ENCODE measurements at places on chromosomes 7 and 10.

DNA sequence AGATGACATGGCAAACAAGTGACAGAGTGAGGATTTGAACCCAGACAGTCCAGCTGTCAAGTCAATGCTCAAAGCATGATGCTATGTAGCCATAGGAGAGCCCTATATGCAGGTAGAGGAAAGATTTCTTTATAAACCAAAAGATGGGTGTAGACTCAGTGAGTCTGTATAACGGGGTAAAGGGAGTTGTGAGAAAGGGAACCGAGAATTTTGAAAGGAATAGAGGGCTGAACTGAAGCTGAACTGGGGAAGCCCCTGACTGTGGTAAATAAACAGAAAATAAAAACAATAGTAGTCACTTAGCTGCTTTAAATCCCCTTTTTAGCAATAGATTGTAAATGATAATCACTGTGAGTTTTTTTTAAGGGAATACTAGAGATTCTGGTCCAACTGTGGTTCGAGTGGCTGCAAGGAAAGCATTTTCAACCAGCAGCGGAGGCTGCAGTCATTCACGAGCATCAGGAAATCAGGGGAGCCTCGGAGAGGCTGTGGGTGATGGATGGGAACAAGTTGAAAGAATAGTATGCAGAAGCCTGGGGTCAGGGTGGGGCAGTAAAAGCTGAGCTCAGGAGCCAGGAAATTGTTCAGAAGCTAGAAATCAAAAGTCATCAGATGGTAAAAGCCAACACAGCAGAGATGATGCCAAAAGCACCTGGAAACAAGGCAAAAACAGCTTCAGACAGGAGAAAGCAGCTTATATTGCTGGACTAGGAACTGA lies 393.5 kb downstream of the GFRA1 start:
- no peaks in the 10 kb centered on the region for H3K4me1 ChIP-seq
- no peak for DNase-seq
- H3K36me3 ChIP-seq = no peaks in the 10 kb centered on the region
- H3K27me3 ChIP-seq = no peaks in the 10 kb centered on the region

- H3K36me3 ChIP-seq = no peaks in the 10 kb centered on the region
- no peak overlapping the region for H3K4me3 ChIP-seq
- H3K27me3 ChIP-seq = no peaks in the 10 kb centered on the region
- no peak for DNase-seq
- H3K27ac ChIP-seq = no peak overlapping the region
- no peaks in the 10 kb centered on the region for H3K4me1 ChIP-seq
Measured at GRCh38 chr7:154503962-154504550, 451.9 kb downstream of the DPP6 start.

GRCh38 chr7:114865564-114865963 lies 56.3 kb upstream of the MDFIC start:
- peak; percentile 41 for DNase-seq
- H3K4me3 ChIP-seq = no peak overlapping the region
- no peaks in the 10 kb centered on the region for H3K27me3 ChIP-seq
- H3K4me1 ChIP-seq = peaks cover 1% of the 10 kb centered on the region
- H3K36me3 ChIP-seq = no peaks in the 10 kb centered on the region

- peak overlapping the region; percentile 69 for H3K27ac ChIP-seq
- H3K4me3 ChIP-seq = peak overlapping the region; percentile 17
- DNase-seq = no peak
- peaks cover 57% of the 10 kb centered on the region for H3K36me3 ChIP-seq
- peaks cover 28% of the 10 kb centered on the region for H3K4me1 ChIP-seq
Measured at GRCh38 chr7:128322040-128322643, 21.6 kb downstream of the RBM28 start.

DNA sequence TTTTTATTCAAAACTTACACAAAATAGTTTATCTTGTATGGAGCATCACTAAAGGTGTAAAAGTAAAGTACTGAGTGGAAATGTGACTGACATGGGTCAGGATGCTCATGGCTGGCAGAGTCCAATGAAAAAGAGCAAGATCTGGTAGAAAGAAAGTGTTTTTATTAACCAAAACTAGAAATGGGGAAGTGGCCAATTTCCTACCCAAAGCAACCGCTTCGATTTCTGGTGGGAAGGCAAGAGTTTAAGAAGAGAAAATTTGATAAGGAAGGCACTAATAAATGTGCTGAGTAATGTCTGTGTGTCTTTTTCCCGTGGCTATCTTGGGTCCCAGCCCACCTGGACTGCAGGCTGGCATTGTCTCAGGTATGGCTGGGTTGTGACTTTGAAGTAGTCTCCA lies 277.7 kb downstream of the ANKRD7 start:
- no peaks in the 10 kb centered on the region for H3K27me3 ChIP-seq
- no peak overlapping the region for H3K27ac ChIP-seq
- H3K4me3 ChIP-seq = no peak overlapping the region
- no peaks in the 10 kb centered on the region for H3K36me3 ChIP-seq
- H3K4me1 ChIP-seq = no peaks in the 10 kb centered on the region
- no peak for DNase-seq

DNA sequence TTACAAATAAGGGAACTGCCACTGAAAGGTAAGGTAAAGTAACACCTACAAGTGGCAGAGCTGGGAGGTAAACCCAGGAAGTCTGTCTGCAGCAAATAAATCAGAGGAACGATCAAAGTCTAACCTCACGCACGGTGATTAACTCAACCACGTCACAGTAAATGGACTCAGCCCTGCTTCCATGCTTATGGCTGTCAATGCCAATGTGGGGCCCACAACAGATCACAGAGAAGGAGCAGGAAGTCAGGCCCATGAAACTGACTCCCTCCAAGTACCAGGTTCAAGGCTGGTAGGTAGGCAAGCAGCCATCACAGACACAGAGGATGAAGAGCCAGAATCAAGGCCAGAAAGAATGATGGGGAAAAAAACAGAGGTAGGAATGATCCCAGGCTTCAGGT lies 38.0 kb upstream of the ACSL5 start:
- H3K4me1 ChIP-seq = no peaks in the 10 kb centered on the region
- no peaks in the 10 kb centered on the region for H3K36me3 ChIP-seq
- peaks cover 12% of the 10 kb centered on the region for H3K27me3 ChIP-seq
- H3K27ac ChIP-seq = no peak overlapping the region
- DNase-seq = no peak

DNA sequence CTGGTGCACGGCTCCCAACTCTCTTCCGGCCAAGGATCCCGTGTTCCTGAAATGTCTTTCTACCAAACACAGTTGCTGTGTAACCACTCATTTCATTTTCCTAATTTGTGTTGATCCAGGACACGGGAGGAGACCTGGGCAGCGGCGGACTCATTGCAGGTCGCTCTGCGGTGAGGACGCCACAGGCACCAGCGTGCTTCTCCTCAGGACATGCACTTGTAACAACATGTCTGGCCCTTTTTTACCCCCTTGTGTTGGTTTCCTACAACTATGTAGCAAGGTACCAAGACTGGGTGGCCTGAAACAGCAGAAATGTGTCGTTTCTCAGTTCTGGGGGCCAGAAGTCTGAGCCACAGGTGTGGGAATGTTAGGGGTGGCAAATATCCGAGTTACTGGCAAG lies 18.2 kb downstream of the CALML5 start:
- DNase-seq = no peak
- no peaks in the 10 kb centered on the region for H3K27me3 ChIP-seq
- no peak overlapping the region for H3K27ac ChIP-seq
- no peaks in the 10 kb centered on the region for H3K4me1 ChIP-seq

- no peaks in the 10 kb centered on the region for H3K36me3 ChIP-seq
- H3K4me1 ChIP-seq = no peaks in the 10 kb centered on the region
- no peak for DNase-seq
- no peak overlapping the region for H3K4me3 ChIP-seq
- no peaks in the 10 kb centered on the region for H3K27me3 ChIP-seq
Measured at GRCh38 chr10:131075218-131075770, 236.2 kb downstream of the TCERG1L start.

DNA sequence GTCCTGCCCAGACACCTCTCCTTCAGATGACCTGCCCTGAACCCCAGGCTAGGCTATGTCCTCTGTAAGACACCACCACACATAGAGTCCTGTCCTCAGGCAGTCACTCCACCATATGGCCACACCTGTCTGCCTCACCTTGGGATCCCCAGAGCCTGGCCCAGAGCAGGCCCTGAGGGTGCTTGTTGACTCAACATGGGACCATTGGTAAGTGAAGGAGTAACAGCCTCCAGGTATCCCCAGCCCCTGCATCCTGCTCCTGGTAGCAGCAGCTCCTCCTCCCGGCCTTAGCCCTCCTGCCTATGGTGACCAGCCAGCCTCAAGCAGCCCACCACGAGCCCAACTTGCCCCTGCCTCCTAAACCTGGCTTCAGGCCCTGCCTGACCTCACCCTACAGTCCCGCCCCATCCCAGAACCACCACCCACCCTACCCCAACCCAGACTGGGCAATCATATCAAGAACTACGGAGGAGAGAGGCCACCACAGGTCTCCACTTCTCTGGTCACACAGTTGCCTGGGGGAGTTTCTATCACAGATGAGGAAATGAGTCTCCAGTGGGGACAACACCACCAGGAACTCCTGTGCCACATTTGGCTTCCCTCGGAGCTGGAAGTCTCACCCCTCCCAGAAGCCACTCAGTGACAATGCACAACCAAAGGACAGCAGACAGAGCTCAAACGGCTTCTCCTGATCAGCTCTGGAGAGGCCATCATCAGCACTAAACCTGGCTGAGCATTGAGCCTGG lies 136.6 kb downstream of the GRID1 start:
- no peak overlapping the region for H3K27ac ChIP-seq
- no peak overlapping the region for H3K4me3 ChIP-seq
- H3K4me1 ChIP-seq = no peaks in the 10 kb centered on the region

GRCh38 chr10:131080571-131080970 lies 230.9 kb downstream of the TCERG1L start:
- H3K4me3 ChIP-seq = no peak overlapping the region
- H3K27me3 ChIP-seq = peaks cover 2% of the 10 kb centered on the region
- H3K27ac ChIP-seq = no peak overlapping the region
- H3K4me1 ChIP-seq = peaks cover 9% of the 10 kb centered on the region
- DNase-seq = no peak

- H3K27me3 ChIP-seq = no peaks in the 10 kb centered on the region
- H3K4me3 ChIP-seq = no peak overlapping the region
- no peak overlapping the region for H3K27ac ChIP-seq
- no peaks in the 10 kb centered on the region for H3K4me1 ChIP-seq
- no peaks in the 10 kb centered on the region for H3K36me3 ChIP-seq
- no peak for DNase-seq
Measured at GRCh38 chr10:75358835-75359421, 42.6 kb downstream of the ZNF503 start.

GRCh38 chr10:88089498-88089897 lies 226.1 kb downstream of the PTEN start:
- peaks cover 6% of the 10 kb centered on the region for H3K36me3 ChIP-seq
- peaks cover 48% of the 10 kb centered on the region for H3K27me3 ChIP-seq
- peaks cover 34% of the 10 kb centered on the region for H3K4me1 ChIP-seq
- no peak for DNase-seq
- no peak overlapping the region for H3K27ac ChIP-seq
- no peak overlapping the region for H3K4me3 ChIP-seq

- H3K36me3 ChIP-seq = no peaks in the 10 kb centered on the region
- no peaks in the 10 kb centered on the region for H3K27me3 ChIP-seq
- H3K27ac ChIP-seq = no peak overlapping the region
- H3K4me3 ChIP-seq = no peak overlapping the region
- DNase-seq = no peak
- H3K4me1 ChIP-seq = no peaks in the 10 kb centered on the region
Measured at GRCh38 chr10:24097751-24098207, 111.2 kb upstream of the KIAA1217 start.

DNA sequence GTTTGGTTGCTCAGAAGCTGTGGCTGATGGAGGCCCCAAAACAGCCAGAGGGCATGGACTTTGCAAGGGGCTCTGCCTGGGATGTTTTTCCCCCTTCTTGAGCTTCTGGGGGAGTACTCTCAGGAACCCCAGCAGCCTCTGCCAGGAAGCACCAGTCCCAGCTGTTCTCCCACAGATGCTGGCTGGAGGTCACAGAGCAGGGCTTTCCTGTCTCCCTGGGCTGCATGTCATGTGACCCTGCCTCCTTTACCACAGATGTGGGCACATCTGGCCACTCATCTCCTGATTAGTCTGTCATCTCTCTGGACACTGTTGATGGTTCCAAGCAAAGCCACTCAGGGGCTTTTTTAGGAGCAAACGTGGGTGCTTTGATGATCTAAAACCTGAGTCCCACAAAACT lies 136.7 kb downstream of the NEURL1 start:
- no peak for DNase-seq
- no peak overlapping the region for H3K4me3 ChIP-seq
- peaks cover 3% of the 10 kb centered on the region for H3K36me3 ChIP-seq
- H3K4me1 ChIP-seq = no peaks in the 10 kb centered on the region

GRCh38 chr7:42110333-42110732 lies 126.7 kb downstream of the GLI3 start:
- DNase-seq = no peak
- no peak overlapping the region for H3K4me3 ChIP-seq
- no peaks in the 10 kb centered on the region for H3K27me3 ChIP-seq
- H3K36me3 ChIP-seq = no peaks in the 10 kb centered on the region
- H3K27ac ChIP-seq = no peak overlapping the region

GRCh38 chr10:36033808-36034207 lies 391.7 kb upstream of the FZD8 start:
- H3K4me1 ChIP-seq = no peaks in the 10 kb centered on the region
- H3K27me3 ChIP-seq = no peaks in the 10 kb centered on the region
- H3K27ac ChIP-seq = no peak overlapping the region

DNA sequence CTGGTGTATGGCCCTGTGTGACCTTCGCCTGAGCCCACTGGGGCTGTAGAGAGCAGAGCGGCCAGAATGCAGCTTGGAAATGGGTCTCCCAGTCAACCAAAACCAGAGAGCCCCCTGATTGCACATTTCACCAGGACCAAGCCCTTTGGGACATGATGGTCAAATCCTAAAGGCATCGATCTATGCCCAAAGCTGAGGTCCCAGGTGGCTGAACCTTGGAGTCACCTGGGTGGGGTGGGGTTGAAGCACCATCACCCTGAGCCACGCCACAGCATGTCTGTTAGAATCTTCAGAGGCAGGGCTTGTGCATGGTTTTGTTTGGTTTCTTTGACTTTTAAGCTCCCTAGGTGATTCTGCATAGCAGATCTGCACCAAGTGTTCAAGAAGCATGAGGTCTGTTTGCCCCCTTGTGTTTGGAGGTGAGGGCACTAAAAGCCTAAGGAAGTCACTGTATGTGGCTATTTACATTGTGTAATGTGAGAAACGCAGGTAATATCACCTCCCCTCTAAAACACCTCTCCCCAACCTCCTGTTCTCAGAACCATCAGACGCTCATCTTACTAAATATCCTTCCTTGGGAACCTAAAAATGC lies 9.6 kb downstream of the PKD1L1 start:
- H3K36me3 ChIP-seq = no peaks in the 10 kb centered on the region
- DNase-seq = no peak
- H3K4me3 ChIP-seq = no peak overlapping the region

DNA sequence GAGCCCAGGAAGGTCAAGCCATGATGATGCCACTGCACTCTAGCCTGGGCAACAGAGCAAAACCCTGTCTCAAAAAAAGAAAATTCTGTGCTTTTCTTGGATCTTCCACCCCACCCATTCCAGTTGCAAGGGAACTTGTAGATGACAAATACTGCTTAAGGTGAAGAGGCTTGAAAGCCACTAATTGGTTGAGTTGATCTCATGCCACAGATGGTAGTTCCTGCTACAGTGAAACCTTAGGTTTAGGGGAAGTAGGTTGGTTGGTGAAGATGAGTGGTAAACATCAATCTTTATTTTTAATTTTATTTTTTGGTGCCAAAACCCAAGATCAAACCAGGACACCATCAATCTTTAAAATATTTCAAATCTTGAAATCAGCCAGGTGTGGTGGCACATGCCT lies 2.9 kb upstream of the GDI2 start:
- DNase-seq = no peak
- H3K4me3 ChIP-seq = no peak overlapping the region
- H3K4me1 ChIP-seq = peaks cover 38% of the 10 kb centered on the region
- no peaks in the 10 kb centered on the region for H3K27me3 ChIP-seq

- H3K27me3 ChIP-seq = peaks cover 10% of the 10 kb centered on the region
- no peaks in the 10 kb centered on the region for H3K36me3 ChIP-seq
- no peak within 1 kb of the TSS for H3K27ac ChIP-seq
- peaks cover 4% of the 10 kb centered on the region for H3K4me1 ChIP-seq
- H3K4me3 ChIP-seq = no peak within 1 kb of the TSS
Measured at GRCh38 chr7:102912742-102913141, at the start of gene LRRC17. Gene LRRC17 (plus strand): TSS chr7:102913000. CDS start chr7:102933914, 20,914 bp downstream.
